ENCODE measurements at places on chromosomes 7 and 10. TPM values are rescaled to one million over a fixed set of nuclear protein-coding genes. Genes with fewer than 3 reads are reported as not detected.

ENTPD1 gene
- total RNA-seq, result 5.1 TPM

DNA sequence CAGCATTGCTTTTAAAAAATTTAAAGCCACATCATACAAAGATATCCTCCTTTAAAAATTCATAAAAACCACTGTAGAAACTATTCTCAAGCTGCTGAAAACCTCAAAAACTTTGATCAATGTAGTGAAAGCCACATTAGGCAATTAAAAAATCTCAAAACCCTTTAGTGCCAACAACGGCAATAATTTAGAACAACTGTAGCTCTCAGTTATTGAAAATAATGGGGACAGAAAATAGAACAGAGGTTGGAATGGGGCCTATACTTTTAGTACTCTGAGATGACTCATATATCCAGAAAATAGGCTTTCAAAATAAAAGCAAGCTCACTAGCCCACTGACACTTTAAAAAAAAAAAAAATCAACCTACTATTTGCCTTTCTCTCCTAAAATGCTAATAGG, 87.5 kb downstream of the GSAP start:
- DNase-seq, result no peak

- DNase-seq, result no peak
Observed at GRCh38 chr7:134059921-134060320, 67.2 kb upstream of the LRGUK start.

DNAH11 gene
- 0.16 TPM for total RNA-seq

AP3M1 gene
- total RNA-seq, result 15.9 TPM

HOXA4 gene
- total RNA-seq, result 42.4 TPM

CCZ1B gene
- 58.6 TPM for total RNA-seq

PNLIP gene
- total RNA-seq, result not detected

METTL27 gene
- 6.0 TPM for total RNA-seq

GRCh38 chr7:70893971-70894715, 237.8 kb upstream of the GALNT17 start:
- DNase-seq, result no peak

SUN3 gene
- not detected for total RNA-seq

- DNase-seq, result no peak
Observed at GRCh38 chr7:47529826-47530555, 51.9 kb downstream of the TNS3 start.

DNA sequence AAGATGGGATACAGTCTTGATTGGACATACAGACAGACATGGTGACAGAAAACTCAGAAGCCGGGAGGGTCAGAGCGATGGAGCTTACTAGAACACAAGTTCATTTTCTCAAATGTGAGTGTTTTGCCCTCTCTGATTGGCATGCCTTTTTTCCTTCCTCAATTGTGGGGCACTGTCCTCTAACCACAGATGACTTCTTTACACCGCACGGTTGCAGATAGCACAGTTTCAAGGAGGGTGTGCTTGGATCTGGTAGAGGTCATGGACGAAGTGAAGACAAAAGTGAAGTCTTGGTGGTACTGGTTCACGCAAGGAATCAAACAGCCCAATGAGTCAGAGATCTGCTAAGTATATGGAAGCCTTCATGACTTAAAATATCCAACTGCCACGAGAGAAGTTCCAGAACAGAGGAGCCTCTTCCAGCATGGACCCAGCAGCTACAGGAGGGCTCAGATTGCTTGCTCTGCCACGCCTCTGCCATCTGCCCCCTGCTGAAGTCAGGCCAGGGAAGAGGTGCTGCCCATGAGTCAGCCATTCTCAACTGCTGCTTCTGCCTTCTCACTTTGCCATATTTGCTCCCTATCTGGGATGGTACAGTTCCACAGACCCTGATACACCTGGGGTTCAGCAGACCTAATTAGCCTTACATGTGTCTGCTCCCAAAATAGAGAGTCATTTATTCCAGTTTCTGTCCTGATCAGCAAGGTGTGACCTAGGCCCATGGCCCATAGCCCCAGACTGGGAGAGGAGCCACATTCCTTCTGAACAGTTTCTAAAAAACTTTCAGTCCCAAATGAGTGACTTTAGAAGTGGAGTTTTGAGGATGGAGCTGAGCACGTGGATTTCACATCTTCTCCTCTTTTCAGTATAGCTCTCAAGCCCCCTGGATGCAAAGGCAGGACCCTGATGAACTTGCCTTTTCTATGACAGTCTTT, 413.8 kb downstream of the KCNMA1 start:
- DNase-seq, result no peak

CNTNAP2 gene
- total RNA-seq, result 2.9 TPM

DNA sequence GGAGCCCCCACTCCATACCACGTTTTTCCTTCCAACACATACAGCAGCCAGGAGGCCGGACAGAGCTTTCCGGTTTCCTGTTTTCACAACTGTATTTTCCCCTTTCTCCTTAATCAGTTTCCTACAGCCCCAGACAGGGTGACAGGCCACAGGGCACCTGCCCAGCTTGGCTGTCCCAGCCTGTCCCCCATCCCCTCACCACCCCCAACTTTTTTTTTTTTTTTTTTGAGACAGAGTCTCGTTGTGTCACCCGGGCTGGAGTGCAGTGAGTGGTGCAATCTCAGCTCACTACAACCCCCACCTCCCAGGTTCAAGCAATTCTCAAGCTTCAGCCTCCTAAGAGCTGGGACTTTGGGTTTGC, 10.3 kb upstream of the HSPB1 start:
- no peak for DNase-seq

MORN4 gene
- 0.96 TPM for total RNA-seq

DNA sequence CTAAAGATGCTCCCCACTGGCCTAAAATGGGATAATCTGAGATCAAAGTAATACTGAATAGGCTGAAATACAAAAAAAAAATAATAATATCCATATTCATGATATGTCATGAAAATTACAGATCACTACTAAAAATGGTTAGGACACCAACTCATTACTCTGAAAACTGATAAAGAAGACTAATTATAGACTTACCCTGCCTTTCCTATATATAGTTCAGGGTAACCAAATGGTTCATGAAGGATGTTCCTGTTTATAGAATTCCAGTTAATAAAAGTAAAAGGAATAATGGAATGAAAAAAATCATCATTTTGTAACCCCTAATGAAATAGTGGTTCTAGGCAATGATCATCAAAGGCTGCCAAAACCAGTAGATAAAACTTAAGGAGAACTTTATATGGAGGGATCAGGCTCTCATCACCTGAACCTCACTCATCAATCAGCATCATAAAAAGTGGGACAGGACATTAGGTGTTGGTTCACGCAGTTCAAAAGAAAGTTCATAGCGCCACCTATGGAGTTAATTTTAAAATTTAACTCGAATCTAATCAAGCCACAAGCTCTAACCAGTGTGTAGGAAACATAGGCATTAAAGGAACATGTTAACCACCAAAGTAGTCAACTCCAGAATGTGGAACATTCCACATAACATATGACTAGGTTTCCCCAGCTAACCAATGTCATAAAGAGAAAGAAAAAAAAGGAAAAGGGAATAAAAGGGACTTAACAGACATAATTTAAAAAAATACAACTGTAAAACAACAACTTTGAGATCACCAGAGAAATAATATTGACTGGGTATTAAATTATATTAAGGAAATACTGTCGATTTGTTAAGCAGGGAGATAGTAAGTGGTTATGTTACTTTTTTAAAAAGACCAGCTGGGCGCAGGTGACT, 35.7 kb downstream of the P4HA1 start:
- DNase-seq, result no peak

DNA sequence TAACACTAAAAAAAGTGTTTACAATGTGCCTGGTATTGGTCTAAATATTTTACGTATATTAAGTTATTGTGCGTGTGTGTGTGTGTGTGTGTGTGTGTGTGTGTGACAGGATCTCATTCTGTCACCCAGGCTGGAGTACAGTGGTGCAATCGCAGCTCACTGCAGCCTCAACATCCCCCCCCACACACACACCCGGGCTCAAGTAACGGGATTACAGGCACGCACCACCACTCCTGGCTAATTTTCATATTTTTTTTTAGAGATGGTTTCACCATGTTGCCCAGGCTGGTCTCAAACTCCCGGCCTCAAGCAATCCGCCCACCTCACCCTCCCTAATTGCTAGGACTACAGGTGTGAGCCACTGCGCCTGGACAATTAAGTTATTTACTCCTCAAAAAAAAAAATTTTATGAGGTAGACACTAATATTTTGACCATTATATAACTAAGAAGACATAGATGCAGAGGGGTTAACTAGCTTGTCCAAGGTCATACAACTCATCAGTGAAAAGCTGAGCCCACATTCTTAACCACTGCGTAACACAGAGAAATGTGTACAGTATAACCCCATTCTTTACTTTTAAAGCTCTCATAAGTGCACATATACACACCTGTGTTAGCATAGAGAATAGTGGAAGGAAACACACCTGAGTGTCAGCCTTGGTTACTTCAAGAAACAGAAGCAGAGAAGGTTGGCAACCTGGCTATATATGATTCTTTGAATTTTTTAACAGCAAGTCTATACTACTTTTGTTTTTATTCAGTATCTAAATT, 35.0 kb downstream of the DNAJC12 start:
- no peak for DNase-seq

CALML3 gene
- not detected for total RNA-seq

GRCh38 chr7:131148258-131148657, 179.4 kb upstream of the MKLN1 start:
- DNase-seq, result no peak

PRSS2 gene
- not detected for total RNA-seq

GRCh38 chr10:24784923-24785322, 61.2 kb upstream of the ARHGAP21 start:
- DNase-seq, result no peak

DNA sequence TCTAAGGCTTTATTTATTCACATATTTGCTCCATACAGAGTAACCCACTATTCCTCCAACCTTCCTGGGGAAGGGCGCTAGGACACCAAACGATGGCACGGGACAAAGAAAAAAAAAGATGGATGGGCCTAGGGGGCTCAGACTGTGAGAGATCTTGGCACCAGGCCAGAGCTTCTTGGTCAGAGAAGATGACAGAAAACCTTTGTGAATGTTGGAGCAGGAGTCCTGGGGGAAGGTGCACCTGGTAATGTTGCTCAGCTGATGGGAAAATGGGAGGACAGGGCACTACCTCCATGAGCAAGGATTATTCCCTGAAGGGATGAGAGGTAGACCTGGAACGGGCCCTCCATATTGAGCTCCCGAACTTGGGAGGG, 1.4 kb upstream of the SH3PXD2A start:
- no peak for DNase-seq

DNA sequence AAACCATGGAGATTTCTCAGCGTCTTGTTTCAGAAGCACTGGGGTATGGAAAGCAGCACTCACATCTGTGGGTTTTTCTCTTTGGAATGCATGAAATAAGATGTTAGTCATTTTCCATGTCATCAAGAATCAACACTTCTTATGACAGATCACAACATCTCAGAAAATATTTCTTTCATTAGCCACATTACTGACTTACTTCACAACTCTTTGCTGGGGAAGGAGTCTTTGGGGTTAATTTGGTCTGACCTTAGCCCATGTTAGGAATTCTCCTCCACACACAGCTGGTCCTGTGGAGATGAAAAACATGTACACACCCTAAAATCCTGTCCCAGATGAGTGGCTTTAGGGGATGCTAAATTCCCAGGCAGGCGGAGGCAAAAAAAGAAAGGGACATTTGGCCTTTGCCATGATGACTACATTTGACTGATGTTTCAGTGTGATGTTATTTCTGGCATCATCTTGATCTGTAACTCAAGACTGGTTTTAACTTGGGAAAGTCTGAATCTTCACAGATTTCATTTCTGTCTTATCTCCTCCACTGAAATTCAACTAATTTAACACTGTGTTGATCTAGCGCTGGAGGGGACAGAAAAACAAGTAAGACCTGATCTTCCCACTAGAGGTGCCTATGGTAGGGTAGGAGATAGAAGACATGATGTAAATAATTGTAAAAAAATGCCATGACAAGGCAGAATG, 363.2 kb downstream of the PRPF18 start:
- DNase-seq, result no peak

GRCh38 chr7:112942981-112943380, 143.6 kb downstream of the GPR85 start:
- no peak for DNase-seq

MAGI2 gene
- total RNA-seq, result 1.6 TPM

GRCh38 chr7:8724080-8724718, 290.8 kb downstream of the NXPH1 start:
- peak; percentile 42 for DNase-seq

SLC26A4 gene
- 0.16 TPM for total RNA-seq

DNA sequence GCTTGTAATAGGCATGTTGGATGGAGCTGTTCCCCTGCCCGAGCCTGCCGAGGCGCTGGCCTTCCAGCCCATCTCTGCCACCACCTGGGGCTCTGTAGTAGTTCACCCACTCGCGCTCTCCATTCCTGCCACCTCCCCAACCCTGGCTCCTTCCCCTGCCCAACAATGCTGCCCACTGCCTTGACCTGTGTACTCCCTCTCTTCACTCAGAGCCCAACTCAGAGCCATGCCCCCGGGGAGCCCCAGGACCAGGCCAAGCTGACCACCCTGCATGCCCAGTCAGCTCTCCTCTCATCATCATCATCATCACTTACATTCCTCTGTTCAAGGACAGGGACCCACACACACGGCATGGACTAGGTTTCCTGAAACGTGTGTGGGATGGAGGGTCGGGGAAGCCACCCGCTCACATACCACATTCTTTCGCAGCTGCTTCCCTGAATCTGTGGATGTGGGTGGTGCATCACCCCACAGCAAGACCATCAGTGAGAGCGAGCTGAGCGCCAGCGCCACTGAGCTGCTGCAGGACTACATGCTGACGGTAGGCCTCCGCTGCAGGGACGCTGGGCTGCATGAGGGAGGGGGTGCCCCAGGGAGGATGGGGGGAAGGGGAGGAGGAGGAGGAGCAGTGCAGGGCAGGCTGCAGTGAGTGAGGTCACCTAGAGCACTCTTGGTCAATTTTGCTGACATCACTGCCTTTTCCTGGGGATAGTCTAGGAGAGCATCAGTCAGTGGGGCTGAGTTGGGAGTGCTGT, 15.6 kb downstream of the NACAD start:
- no peak for DNase-seq

DNA sequence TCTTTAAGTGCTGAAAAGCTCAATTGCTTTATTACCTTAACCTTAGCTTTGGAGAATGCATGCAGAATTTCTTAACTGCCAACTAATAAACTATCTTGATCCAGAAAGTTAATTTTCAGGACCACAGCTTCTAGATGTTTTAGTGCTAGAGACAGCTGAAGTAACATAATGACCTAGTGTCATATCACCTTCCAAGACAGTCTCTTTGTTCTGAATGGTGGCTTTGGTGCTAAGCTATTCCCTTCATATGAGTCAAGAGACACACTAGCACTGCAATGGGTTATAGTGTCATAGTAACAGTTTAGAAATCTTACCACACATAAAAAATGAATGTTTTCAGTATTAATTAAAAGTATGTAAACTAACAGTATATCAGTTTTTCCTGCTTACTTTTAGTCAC, 115.4 kb upstream of the LRRN3 start:
- no peak for DNase-seq

PUS7 gene
- total RNA-seq, result 1.9 TPM

SPDYE11 gene
- not detected for total RNA-seq

- no peak for DNase-seq
Observed at GRCh38 chr7:154364170-154364569, 312.0 kb downstream of the DPP6 start.

GRCh38 chr10:127135844-127136577, 60.4 kb downstream of the INSYN2A start:
- no peak for DNase-seq

MYPN gene
- total RNA-seq, result 0.27 TPM

GRCh38 chr10:119976421-119976820, 83.9 kb downstream of the SEC23IP start:
- DNase-seq, result no peak

TPST1 gene
- 28.3 TPM for total RNA-seq

LRIT1 gene
- total RNA-seq, result not detected

CYP26A1 gene
- total RNA-seq, result not detected

GRCh38 chr10:45375716-45376231, 1.8 kb downstream of the ALOX5 start:
- DNase-seq, result no peak

BTBD16 gene
- total RNA-seq, result not detected
